GM20000 (cell line): ENCODE measurements at places on chromosomes 1 and 21.

- no peak for DNase-seq
These were observed 7.3 kb upstream of the MIIP start for GRCh38 chr1:12011998-12012397.

DNA sequence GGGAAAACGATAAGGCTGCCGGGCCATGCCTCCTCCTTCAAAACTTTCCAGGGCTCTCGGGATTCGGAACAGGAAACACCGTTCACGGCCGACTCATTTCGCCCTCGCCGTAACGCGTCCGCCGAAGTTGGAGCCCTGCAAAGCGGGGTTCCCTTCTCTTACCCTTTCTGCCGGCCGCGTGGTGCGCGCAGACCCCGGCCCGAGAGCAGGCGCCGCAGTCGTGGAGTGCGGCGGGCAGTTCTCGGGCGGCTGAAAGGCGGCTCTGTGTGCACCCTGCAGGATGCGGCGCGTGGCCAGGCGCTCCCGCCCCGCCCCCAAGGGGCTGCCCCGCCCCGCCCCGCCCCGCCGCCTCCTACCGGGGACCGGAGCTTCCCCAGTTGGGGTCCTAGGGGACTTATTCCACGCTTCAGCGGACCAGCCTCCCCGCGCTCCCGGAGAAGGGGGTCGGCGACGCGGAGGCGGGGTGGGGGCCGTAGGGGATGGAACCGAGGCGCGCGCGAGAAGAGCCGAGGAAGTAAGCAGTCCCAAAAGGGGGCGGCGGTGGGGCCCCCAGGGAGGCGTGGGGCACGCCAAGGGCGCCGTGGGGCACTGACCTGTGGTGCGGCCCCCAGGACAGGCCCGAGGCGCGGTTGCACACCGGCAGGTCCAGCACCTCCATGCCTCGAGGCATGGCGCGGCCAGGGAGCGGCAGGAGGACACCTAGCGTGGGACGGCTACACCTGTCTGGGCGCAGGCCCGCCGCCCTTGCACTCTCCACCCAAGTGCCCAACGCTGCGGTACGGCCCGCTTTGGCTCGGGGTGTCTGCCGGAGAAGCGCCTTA, at the start of gene MCOLN2:
TSS of gene MCOLN2 (minus strand) at position 268 of the 821 bp plus-strand sequence. CDS start at position 27, 241 bp downstream.
- DNase-seq: peak; percentile 90

DNA sequence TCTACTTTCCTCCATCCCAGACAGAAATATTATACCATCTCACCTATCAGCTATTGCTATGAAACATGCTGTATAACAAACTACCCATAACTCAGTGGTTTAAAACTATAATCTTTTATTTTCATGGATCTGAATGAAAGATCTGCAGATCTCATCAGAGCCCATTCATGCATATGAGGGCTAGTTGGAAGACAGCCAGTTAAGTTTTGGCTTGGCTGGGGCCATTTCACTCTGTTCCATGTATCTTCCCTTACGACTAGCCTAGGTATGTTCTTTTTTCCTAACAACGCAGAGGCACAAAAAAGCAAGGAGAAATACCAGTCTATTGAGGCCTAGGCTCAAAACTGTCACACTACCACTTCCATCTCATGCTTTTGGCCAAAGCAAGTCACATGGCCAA, 28.1 kb upstream of the RGS1 start:
- no peak for DNase-seq

- DNase-seq: no peak
These were observed 930 bp downstream of the ARHGEF10L start for GRCh38 chr1:17540255-17541001.

- no peak for DNase-seq
These were observed 4.0 kb downstream of the ZBTB7B start for GRCh38 chr1:155006601-155007101.

GRCh38 chr1:50667272-50667671, 244.0 kb upstream of the DMRTA2 start:
- DNase-seq: no peak

DNA sequence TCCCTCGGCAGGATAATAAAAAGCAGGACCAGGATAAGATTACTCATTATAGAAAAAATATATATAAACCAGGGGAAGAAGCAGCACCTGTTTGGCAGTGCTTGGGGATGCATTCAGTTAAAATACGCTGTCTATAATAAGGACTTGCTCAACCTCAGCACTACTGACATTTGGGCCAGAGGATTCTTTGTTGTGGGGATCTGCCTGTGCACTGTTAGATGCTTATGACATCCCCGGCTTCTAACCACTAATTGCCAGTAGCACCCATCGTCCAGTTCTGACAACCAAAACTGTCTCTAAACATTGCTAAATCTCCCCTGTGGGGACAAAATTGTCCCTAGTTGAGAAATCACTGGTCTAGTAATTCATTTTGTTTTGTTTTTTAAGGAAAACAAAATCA, 242.1 kb downstream of the SLC45A1 start:
- DNase-seq: no peak

DNA sequence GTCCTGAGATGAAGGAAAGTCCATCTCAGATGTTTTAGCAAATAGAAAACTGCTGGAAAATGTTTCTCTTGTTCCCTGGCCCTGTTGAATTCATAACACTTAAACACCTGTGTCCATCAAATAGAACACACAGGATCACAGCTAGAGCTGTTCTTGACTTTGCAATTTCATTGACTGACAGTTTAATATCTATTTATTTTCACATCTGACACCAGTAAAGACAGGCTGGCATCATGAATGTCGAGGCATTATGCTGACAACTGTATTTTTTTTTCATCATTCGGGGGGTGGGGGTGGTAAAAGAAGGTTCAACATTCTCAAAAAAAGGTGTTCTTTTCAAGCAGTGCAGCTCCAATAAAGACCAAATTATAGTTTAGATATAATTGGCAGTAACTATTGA, 591.2 kb upstream of the PTBP2 start:
- DNase-seq: no peak

- no peak for DNase-seq
These were observed 35.1 kb downstream of the PIGM start for GRCh38 chr1:159996653-159997052.
